ENCODE measurements at places on chromosomes 4 and X.

- DNase-seq, result peak; percentile 41
These were observed 1.8 kb downstream of the UBQLN2 start for GRCh38 chrX:56564921-56565840.

DNA sequence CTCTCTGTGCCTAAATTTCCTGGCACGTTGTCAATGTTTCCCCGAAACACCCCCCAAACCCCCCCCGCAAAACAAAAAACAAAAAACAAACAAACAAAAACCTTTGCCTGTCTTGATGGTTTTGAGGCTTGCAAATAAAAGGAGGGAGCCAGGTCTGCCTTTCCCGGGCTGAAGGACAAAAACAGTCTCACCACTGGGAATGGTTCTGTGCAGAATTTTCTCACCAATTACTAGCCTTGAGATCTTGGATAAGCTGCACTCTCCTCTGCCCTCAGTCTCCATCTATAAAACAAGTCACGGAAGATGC lies 15.5 kb downstream of the NKX3-2 start:
- DNase-seq, result no peak

DNA sequence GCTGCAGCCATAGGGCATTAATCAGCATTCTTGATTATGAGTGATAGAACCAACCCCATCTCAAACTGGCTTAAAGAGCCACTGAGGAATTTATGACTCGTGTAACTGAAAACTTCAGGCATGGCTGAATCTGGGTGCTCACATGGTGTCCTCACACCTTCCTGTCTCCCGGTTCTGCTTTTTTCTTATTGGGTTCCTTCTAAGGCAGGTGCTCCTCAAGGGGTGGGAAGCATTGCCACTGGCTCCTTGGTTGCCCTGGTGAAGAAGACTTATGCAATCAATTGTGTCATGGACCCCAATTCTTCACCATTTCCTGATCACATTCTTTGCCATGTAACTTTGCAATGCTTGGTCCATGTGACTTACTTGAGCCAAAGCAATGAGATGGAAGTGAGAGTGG lies 4.3 kb upstream of the ZCCHC4 start:
- no peak for DNase-seq

GRCh38 chr4:172514801-172515200 lies 653.8 kb upstream of the GALNT7 start:
- no peak for DNase-seq

DNA sequence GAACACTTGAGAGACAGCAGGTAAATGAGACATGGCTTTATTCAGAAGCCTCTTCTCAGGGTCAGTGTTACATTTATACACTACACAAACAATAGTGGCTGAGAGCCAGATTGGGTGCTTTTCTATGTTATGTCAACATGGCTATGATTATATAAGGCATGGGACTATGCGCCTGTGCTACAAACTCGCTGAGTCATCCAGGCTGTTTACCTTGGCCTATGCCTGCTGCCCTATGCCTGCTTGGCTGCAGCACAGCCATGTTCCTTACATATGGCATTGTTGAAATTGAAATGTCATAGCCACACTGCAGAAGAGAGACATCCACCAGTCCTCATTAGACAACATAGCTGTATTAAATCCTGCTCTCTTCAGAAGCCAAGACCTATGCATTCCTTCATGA lies 236.3 kb upstream of the NWD2 start:
- DNase-seq, result no peak

DNA sequence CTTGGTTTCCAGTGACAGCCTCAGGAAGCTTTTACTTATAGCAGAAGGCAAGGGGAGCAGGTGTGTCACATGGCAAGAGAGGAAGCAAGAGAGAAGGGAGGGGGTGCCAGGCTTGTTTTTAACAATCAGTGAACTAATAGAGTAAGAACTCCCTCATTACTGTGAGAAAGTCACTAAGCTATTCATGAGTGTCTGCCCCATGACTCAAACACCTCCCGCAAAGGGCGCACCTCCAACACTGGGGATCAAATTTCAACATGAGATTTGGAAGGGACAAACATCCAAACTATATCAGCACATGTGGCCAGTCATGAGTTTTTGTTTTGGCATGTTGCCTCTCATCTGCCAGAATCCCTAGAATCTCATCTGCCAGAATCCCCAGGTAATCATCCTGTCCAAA lies 183.5 kb upstream of the C1QTNF7 start:
- no peak for DNase-seq

- DNase-seq, result no peak
These were observed 77.2 kb upstream of the BCOR start for GRCh38 chrX:40174854-40175510.

GRCh38 chr4:5630762-5631161 lies 77.6 kb downstream of the EVC2 start:
- no peak for DNase-seq

GRCh38 chr4:26985873-26986272 lies 125.2 kb downstream of the STIM2 start:
- DNase-seq, result no peak

GRCh38 chrX:110359273-110359672 lies 625 bp downstream of the RTL9 start:
- no peak for DNase-seq

DNA sequence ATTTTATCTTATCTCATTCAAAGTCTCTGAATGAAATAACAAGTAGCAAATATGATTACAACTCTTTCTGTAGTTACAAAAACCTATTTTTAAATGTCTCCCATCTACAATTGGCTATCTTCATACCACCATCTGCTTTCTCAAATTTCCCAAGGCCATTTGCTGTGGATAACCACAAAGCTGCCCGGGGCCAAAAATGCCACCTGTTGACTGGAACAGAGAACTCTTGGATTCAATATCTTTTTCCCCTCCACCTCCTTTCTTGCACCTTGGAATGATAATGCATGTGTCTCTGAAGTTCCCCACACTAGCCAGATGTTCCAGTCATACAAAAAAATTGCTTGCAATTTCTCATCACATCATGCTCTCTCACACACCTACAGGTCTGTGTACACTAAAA lies 93.3 kb upstream of the SCML1 start:
- no peak for DNase-seq

- no peak for DNase-seq
These were observed 215.5 kb downstream of the APBB2 start for GRCh38 chr4:40998675-40999358.

DNA sequence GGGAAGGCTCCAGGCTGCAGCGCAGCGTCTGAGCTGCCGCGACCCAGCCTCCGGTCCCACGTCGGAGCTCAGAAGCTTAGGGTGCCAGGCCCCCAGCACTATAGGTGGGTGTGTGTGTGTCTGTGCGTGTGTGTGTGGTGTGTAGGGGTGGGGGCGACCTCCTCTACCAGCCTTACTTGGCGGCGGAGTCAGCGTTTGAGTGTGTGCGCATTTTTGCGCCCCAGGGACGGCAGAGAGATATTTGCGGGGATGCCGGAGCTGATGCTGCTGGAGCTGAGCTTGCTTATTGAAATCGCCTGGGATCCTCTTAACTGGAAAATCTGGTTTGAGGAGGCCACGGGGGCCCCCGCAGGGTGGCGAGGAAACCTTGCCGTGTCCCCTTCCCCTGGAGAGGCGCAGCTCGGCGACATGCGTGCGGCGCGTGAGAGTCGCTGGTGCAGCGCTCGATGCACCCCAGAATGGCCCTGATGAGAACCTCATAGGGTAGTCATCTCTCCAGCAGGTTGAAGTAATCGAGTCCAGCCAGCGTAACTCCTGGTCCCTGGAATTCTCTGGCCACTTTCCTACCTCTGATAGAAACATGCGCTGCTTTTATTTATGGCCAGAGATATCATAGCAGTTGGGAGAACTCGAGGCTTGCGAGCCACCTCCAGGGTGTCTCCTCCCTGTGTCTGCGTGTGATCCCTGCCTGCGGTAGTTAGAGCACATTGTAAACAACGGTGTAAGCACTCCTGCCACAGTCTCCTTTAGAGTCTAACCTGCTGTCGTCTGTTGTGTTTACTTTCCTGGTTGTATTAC lies 2.7 kb downstream of the ADGRL3 start:
- peak; percentile 30 for DNase-seq

- DNase-seq, result no peak
These were observed 29.8 kb downstream of the PIGG start for GRCh38 chr4:528835-529234.

- no peak for DNase-seq
These were observed 12.6 kb upstream of the SUPT20HL1 start for GRCh38 chrX:24347881-24348280.

DNA sequence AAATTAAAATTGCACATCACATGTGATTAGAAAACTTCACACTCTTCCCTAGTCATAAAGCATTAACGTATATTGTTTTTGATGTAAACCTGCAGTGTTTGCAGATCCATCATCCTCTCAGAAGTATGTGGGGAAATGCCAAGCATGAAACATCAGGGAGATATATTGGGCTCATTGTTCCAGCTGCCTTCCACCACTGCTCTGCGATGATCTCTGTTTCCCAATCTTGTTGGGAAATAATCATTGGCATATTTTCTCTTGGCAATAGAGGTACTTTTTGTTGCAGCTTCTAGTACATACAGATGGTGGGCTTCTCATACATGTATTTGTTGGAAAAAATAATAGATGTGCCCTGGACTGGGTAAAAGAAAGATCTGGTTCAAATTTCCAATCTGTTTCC lies 466.3 kb upstream of the HS3ST1 start:
- no peak for DNase-seq

DNA sequence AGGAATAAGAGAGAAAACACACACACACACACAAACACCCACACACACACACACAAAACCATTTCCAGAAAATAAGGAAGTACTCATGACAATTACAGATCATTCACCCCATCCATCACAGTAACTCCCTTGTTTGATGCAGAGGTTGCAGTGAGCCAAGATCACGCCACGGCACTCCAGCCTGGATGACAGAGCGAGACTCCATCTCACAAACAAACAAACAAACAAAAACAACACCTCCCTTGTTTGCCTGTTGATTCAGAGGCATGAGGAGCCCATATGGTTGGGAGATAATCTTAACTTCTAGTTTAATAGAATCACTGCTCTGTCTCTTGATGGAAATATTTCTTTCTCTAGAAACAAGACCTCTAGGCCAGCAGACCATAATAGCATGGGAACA lies 2043.5 kb upstream of the AGA start:
- no peak for DNase-seq

GRCh38 chr4:164890691-164891090 lies 13.7 kb downstream of the APELA start:
- no peak for DNase-seq

- DNase-seq, result no peak
These were observed 302.0 kb downstream of the FRMPD4 start for GRCh38 chrX:12440246-12440645.

GRCh38 chr4:1361431-1361830 lies 14.4 kb downstream of the UVSSA start:
- DNase-seq, result no peak

DNA sequence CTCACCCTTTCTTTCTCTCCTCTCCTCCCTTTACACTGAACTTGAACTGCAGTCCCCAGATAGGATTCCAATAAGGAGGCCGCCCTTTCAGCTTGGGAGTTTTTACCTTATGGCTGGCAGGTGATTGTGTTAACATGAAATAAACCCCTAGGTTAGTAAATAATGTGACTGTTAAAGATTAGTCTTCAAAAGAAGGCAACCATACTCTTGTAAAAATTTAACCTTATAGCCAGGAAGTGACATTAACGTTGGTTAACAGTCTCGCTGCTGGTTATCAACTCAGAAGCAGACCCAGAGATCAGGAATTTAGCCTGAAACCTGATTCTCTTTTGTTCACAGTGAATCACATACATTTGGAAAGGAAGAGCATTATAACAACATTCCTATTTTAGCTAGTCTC lies 15.2 kb downstream of the FHDC1 start:
- no peak for DNase-seq

DNA sequence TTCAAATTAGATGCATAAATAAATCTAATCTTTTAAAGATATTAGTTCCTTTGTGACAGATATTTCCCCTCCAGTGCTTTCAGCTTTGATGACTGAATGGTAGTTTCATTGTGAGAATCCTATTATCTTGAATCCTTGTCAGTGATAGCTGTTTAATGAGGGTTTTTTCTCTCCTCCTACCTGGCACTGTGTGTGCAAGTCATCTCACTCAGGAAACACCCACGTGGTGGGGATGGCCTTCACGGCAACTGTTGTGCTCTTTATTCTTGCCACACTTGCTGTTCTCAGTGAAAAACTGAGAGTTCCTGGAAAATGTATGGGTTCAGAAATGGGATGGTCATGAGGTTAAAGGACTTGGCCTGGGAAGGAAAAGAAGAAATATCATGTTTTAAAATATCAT lies 129.9 kb downstream of the SPRY1 start:
- no peak for DNase-seq

DNA sequence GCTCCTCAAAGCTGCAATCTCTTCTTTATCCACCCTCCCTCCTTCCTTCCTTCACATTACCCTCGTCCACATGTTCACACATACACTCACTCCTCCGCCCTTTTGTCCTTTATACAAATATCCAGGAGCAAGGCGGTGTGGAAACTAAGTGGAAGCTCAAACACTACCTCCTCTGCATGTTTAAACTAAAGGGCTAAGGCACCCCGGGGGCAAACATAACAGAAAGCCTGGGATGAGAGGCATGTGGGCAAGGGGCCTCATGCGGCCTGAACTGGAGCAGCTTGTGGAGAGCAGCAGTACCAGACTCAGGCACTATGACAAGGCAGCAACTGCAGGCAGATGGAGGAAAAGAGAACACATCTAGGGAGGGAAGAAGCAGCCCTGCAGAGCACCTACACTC lies 9.5 kb downstream of the MAB21L2 start:
- DNase-seq, result no peak

DNA sequence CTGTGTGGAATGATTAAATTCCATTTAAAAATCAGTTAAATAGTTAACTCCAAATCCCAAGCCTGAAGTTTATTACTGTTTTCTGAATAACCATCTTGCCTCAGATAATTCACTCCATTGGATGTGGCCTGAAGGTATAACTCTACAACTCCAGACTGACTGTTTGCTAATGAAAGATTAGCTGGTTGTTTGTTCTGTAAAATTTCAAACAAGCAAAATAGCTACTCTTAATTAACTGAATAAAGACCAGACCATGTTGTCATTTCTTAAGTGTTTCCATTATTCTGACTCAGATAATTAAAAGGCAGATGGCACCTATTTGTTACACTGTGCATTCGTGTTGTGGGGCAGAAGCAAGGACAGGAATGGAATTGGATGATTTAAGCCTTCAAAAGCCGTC lies 78.5 kb upstream of the DDIT4L start:
- no peak for DNase-seq

DNA sequence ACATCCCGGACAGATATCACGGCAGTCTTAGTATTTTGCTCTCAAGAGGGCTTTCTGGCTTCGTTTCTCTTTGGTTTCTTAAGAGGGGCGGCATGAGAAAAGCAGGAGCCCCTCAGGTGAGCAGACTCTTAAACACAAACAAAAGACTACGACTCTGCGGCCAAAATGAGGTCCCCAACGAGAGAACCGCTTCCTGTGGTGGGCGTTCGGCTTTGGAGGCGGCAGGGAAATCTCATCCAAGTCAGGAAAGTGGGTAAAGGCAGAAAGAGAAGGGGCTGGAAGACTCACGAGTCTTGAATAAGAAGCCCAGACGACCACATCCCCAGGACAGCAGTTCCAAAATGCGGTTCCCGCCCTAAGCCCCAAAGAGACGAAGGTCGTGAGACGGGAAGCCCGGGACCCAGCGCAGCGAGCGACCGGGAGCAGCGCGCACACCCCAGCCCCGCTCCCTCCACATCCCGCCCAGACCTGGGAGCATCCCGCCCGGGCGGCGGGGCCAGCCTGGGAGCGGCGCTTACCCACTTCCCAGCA lies 409 bp downstream of the UGDH start:
- no peak for DNase-seq

Measured in hypothalamus (tissue), 51 donors.